SHP77 (cell line): ENCODE measurements at places on chromosomes 3 and 15.

- DNase-seq, result no peak
These were observed 1.0 kb upstream of the RAB8B start for GRCh38 chr15:63188247-63188925.

- no peak for DNase-seq
These were observed 506 bp downstream of the RAD51 start for GRCh38 chr15:40695469-40695890.

DNA sequence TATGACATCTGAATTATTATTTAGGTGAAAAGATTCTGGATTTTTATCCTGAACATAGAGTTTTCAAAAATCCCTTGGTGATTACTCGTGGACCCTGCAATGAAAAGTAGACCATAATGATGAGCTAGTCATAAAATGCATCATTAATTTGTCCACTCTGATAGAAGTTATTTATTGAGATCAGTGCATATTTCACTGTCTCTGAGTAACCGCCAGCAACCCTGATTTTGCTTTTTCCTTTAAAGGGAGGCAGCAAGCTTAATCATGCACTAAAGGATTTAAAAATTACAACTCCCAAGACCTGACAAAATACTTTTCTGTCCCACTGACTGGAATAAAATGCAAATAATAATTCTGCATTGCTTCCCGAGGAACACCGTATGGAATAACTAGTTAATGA, 259.6 kb upstream of the DPPA4 start:
- no peak for DNase-seq

GRCh38 chr3:100993309-100993708, at the start of gene ABI3BP:
Gene ABI3BP (minus strand): TSS chr3:100993421. CDS start chr3:100993384, 37 bp downstream.
- DNase-seq, result no peak

GRCh38 chr15:82021992-82022391, 23.8 kb downstream of the MEX3B start:
- DNase-seq, result peak; percentile 87

GRCh38 chr3:36764704-36765038, 318 bp upstream of the DCLK3 start:
- DNase-seq, result no peak

- no peak for DNase-seq
These were observed 137.4 kb downstream of the SV2B start for GRCh38 chr15:91237445-91237844.

DNA sequence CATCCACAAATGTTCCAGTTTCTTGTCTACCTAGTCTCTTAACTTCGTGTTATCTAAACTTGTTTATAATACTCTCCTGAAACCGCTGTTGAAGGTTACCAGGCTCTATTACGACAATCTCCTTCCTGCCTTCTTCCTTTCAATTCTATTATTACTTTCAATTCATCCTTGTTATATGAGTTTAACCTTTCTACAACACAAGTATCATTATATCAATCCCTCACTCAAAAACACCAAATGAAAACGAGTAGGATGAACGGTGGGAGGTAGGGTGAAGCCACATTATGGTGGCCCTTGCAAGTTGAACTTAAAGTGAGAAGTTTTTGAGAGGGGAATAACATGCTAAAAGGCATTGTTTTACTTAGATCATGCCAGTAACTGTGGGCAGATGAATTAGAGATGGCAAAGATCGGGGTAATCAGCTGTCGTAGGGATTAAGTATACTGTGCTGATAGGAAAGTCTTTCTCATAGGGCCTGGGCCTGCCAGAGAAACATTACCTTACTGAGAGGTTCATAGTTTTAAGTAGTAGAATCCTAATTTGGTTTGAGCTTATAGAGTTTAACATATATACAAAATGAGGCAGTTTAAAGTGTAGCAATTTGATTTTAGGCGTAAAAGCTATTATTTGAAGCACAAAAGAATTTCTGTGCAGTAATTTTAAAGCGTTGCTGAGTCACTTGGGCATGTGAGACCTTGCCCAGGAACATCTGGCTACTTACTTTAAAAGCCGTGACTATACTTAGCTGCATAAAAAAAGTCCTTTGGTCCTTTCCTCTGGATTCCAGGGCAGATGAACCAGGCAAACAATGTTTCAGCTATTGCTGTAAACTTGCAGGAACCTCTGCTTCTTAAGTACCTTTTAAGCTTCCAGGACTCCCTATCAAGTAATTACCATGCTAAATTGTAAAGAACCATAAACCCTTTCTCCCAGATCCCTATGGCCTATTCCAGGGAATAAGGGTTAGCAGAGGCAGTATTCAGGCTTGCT, 3.3 kb upstream of the CEP97 start:
- DNase-seq, result no peak
